Stimulated activated CD8-positive, alpha-beta memory T cell treated with anti-CD3 and anti-CD28 coated beads, Interleukin-7, amount 100 ng/mL, for 4 hours (primary cell): ENCODE measurements at places on chromosomes 7 and 10.

DNA sequence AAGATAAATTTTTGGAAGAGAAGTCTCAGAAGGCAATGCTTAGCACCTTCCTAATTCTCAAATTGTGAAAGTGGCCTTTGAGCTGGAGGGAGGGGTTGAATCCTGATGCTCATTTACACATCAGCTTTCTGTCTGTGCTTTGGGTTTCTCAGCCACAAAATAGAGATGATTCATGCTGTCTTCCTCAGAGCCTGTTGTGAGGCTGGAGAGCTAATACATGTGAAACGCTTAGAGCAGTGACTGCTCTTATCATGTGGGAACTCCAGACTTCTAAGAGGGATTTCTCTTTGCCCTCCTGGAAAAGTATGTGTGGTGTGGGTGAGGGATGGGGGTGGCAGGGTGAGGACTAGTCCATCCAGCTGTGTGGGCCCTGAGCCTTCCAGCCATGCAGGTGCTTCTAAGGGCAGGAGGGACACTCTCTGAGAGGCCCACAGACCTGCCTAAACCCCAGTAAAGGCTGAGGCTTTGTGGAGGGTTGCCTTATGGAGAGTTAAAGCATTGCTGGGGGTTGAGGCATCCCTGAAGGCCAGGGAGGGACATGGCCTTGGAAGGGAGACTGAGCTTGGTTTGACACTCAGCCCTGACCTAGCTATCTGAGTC lies 4.8 kb upstream of the EVX1 start:
- DNase-seq, result no peak

DNA sequence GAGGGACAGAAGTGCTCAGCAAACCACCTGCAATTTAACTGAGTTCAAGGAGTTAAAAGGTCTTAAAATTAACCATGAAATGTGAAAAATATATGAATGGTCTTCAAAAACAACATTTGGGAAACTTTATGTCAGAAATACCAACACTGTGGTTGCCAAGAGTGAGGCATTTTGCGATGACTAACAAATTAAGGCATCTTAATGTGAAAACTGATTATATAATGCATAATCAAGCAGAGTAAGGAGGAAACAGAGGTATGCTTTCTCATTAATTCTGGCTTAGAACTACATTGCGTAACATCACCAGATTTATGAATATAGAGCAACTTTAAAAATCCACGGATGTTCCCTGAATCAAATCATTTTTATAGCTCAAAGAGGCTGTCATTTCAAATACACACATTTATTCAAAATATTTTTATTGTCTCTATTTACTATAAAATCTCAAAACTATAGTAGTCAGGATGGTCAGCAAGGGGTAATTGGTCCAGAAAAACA lies 335.5 kb downstream of the LRRTM3 start:
- no peak for DNase-seq

- DNase-seq, result no peak
Observed at GRCh38 chr10:24170199-24170598, 38.7 kb upstream of the KIAA1217 start.

- no peak for DNase-seq
Observed at GRCh38 chr7:146956321-146956720, 839.7 kb downstream of the CNTNAP2 start.

DNA sequence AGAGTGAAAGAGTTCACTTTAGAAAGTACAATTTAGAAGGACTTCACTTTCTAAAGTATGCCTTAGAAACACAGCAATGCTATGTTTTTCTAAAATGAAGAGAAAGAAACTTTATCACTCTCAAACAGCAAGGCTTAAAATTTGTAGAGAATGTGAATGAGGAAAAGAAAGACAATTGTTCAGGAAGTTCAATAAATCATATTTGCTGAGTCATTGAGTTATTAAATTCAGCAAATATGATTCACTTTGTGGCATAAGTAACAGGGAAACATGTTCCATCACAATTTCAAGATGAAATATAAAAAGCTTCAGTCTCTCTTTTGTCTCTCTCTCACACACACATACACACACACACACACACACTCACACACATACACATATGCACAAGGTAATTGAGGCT lies 187.9 kb downstream of the PCDH15 start:
- no peak for DNase-seq

DNA sequence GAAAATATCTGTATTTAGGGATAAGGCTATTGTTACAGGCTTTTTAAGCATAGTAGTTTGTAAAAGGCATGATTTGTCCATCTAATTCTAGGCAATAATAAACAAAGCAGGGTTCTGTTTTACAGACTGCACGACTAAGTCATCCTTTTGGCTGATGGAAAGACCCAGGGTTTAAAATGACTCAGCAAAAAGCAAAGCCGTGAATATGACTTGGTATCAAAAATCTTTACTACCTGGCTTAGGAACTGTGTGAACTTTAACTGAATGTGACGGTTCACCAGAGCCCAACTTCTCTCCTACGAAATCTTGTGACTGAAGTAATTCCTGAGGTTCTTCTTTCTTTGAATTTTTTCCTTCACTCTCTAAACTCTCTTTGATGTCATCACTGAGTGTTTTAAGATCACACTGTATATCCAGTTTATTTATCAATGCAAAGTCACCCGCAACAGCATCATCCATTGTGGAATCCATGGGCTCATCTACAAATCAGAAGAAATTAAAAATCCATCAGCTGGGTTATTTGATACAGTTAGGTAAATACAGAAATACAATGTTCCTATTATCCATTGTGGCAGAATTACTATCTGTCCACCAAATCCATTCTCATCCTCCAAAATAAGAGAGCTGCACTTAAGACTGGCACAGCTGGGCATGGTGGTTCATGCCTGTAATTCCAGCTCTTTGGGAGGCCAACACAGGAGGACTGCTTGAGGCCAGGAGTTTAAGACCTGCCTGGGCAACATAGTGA lies 17.0 kb downstream of the ATE1 start:
- DNase-seq, result no peak

- no peak for DNase-seq
Observed at GRCh38 chr7:6489612-6490011, 41.9 kb upstream of the DAGLB start.

GRCh38 chr10:61635471-61635870 lies 27.3 kb upstream of the CABCOCO1 start:
- DNase-seq, result no peak

- DNase-seq, result no peak
Observed at GRCh38 chr7:129144834-129145668, 544 bp downstream of the TSPAN33 start.

DNA sequence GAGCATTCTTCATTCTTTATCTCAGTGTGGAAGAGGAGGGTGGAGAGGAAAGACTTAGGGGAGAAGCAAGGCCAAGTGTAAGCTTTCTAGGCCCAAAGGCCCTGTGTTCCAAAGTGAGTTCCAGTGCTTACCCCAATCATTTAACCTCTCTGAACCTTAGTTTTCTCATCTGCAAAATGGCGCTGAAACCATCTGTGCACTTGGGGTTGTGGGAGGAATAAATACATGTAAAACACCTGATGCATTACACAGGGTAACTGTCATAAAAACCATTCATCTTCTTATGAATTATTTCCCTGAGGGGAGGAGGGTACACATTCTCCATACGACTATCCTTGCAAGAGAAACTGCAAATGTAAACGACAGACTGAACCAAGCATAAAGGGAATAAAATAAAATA lies 19.0 kb downstream of the PIK3AP1 start:
- DNase-seq, result no peak

- DNase-seq, result no peak
Observed at GRCh38 chr10:26987851-26988250, 112.4 kb downstream of the ANKRD26 start.

- no peak for DNase-seq
Observed at GRCh38 chr10:132977807-132978206, 35.4 kb upstream of the CFAP46 start.
